Effector CD4-positive, alpha-beta T cell (primary cell): ENCODE measurements at places on chromosomes 11 and 22.

GRCh38 chr22:20206709-20207215 lies 55.9 kb upstream of the CCDC188 start:
- no peak for DNase-seq

DNA sequence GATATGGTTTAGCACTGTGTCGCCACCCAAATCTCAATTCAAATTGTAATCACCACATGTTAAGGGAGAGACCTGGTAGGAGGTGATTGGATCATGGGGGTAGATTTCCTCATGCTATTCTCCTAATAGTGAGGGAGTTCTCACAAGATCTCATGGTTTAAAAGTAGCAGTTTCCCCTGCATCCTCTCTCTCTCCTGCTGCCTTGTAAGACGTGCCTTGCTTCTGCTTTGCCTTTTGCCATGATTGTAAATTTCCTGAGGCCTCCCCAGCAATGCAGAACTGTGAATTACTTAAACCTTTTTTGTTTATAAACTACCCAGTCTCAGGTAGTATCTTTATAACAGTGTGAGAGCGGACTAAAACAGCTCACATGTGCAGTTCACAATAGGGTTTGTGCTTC lies 1668.7 kb upstream of the RAG2 start:
- no peak for DNase-seq

- no peak for DNase-seq
These were observed 521.6 kb downstream of the BRD1 start for GRCh38 chr22:49305966-49306631.

GRCh38 chr22:24178502-24179440 lies 2.5 kb upstream of the SUSD2 start:
- DNase-seq, result no peak

- DNase-seq, result no peak
These were observed 164.0 kb upstream of the RASSF10 start for GRCh38 chr11:12845163-12845562.

- no peak for DNase-seq
These were observed 43.9 kb downstream of the ADM start for GRCh38 chr11:10348650-10349280.

GRCh38 chr22:30423301-30423958 lies 2.1 kb upstream of the MTFP1 start:
- DNase-seq, result peak; percentile 25

- DNase-seq, result no peak
These were observed 100.0 kb upstream of the OR4B1 start for GRCh38 chr11:48116437-48117228.

DNA sequence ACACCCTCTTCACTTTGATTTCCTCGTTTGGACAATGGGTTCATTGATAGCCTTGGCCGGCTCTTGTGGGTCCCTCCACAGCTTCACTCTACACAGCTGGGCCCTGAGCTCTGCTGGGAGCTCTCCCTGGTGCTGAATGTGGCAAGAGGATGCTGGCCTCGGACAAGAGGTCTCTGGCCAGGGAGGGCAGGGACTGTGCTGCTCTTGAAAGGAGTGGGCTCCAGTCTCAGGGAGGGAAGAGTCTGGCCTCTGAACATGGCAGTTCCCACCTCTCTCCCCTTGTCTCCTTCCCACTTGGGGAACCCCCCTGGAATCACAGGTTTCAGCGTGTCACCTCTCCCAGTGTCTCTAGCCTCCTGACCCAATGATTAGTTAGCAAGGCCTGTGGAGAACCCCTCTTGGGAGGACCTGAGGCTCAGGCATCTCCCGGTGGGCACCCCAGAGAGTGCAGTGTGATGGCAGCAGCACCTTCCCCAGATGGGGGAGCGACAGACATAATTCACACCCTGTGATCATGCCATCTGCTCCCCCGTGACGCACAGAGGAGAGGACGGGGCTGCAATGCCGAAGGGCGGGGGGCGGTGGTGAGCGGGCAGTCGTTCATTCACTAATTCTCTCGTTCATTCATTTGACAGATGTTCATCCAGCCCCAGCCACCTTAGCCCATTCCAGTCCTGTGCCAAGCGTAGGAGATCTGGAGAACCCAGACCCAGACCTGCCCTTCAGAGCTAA lies 2.8 kb upstream of the CABP7 start:
- DNase-seq, result no peak

DNA sequence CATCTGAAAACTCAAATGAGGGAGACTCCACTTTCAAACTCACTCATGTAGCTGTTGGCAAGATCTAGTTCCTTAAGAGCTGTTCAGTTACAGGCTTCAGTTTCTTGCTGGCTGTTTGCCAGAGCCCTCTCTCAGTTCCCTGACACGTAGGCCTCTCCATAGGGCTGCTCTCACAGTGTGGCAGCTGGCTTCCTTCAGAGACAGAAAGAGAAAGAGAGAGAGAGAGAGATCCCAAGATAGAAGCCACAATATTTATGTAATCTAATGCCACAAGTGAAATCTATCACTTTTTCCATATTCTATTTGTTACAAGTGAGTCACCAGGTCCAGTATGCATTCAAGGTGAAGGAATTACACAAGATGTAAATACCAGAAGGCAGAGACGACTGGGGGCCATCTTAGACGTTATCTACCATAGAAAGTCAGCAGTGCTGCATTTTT lies 168.8 kb downstream of the RCN1 start:
- no peak for DNase-seq

DNA sequence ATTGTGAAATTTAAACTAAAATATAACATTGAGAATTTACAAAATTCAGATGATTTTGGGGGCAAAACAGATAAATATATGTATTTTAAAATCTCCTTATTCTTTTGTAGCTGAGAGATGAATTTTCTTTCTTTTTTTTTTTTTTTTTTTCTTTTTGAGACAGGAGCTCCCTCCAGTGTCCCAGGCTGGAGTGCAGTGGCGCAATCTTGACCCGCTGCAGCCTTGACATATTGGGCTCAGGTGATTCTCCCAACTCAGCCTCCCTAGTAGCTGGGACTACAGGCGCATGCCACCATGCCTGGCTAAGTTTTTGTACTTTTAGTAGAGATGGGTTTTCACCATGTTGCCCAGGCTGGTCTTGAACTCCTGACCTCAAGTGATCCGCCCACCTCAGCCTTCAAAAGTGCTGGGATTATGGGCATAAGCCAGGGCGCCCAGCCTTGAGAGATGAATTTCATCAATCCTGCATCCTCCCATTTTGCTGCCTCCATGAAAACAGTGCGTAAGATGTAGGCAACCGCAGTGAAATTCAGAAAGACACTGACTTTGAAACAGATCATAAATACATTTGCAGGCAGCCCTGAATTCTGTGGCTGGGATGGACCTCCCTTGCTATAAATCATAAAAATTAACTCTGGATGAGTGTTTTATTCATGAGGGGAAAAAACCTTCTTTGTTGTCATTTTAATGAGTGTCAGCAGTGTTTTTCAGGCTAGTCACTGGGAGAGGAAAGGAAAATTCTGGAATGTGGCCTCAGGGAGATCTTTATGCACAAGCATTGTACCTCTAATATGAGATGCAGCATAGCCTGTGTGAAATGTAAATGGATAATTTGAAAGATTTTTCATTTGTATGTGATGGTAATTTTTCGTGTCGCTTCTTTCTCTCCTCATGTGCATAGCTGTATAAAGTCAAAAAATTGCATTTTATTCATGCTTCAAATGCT lies 14.4 kb downstream of the ELMOD1 start:
- DNase-seq, result no peak

DNA sequence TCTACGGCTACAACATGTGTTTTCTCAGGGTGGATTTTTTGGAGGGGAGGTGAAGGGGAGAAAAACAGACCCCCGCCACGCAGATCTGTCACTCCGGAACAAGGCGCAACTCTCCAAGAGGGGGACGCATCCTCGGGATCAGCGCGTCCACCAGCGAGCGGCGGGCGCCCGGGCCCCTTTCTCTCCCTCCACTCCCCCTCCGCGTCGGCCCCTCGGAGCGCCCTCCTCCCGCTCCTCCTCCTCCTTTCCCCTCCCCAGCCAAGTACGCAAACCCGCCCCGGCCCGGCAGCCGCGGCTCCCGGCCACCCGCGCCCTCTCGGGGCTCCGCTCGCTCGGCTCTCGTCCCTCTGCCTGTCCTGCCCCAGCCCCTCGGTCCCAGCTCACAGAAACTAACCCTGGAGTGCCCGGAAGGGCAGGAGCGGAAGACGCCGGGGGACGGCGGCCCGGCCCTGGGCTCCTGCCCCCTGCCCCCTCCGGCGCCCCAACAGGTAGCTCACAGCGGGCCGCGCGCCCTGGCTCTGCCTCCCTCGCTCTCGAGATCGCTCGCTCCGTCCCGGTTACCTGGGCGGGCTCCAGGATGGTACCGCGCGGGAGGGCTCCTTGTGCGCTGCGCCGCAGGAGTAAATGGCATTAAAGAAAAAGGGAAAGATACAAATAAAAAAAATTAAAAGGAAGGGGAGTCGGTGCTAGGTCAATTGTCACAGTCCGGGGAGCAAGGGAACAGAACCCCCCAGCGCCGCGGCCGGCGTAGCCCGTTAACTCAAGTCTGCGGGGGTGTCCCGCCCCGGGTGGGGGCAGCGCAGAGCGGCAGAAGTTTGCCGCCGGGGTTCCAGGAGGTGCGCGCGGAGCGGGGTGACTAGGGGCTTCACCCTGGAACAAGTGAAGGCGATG lies 131.4 kb upstream of the C11orf58 start:
- DNase-seq, result no peak

- no peak for DNase-seq
These were observed 9.2 kb upstream of the TMPRSS5 start for GRCh38 chr11:113715273-113715672.

GRCh38 chr11:44774108-44774507 lies 47.3 kb downstream of the TSPAN18 start:
- DNase-seq, result no peak

GRCh38 chr11:68503792-68504191 lies 43.2 kb downstream of the PPP6R3 start:
- DNase-seq, result no peak

DNA sequence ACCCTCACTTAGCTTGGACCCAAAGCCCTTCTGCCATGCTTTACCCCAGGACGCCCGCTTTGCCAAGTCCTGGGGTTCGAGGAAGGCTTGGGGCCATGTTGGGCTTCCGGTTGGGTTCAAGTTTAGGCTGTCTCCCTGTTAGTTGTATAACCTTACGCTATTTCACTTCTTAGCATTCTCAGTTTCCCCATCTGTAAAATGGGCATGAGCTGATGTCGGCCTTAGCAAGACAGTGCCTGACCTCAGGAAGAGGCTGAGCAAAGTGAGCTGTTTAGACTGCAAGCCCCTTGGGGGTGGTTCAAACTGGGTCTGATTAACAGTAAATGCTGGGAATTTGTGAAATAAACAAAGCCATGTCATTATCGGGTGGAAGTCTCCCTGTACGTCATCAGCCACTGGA lies 3.2 kb upstream of the FGF4 start:
- no peak for DNase-seq

GRCh38 chr11:35121326-35121865 lies 17.6 kb upstream of the CD44 start:
- no peak for DNase-seq

DNA sequence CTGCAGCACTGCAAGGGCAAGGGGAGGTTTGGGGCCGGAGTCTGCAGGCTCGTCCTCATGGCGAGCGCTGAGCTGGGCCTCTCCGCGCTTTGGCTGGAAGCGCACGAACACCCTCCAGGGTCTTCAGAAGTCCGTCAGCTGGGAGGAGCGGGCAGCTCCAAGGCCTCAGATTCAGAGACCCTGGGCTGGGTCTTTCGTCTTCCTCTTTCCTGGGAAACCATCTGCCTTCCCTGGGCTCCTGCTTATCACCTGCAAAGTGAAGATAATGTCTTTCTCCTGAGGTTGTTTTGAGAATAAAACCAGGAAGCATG lies 525.6 kb downstream of the BRD1 start:
- DNase-seq, result no peak

- DNase-seq, result no peak
These were observed at the start of gene PRG3 for GRCh38 chr11:57380975-57381374. TSS of gene PRG3 (minus strand) at chr11:57381150. CDS start at chr11:57380708, 442 bp downstream.

- DNase-seq, result no peak
These were observed 651.3 kb upstream of the KIRREL3 start for GRCh38 chr11:127651888-127652221.

GRCh38 chr11:129643031-129643721 lies 172.5 kb upstream of the TMEM45B start:
- no peak for DNase-seq

- no peak for DNase-seq
These were observed 4.5 kb downstream of the FAM83F start for GRCh38 chr22:39999144-39999757.

DNA sequence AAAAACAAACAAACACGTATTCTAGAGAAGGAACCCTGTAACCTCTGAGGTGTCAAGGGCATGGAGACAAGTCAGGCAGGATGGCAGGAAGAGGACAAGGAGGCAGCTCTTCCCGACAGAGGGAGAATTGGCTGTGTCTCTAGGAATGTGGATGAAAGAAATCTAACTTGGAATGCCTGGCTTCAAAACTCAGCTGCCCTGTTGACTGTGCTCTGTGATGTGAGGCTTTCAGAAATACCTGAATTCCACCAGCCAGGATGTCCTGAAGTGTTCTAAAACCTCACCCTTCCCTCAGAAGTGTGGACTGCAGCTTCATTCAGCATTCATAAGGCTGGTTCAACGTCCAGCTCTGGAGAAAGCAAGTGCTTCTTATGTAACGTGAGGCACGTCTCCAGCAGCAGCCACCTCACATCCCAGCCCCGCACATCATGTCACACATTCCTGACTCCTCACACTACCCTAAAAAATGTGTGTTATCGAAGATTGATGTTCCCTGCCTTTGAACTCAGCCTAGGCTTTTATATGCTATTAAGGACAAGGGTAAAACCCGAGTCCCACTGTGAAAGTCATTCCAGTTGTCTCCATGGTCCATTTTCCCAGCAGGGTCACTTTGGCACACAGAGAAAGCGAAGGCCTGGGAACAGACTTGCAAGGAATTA lies 398.9 kb downstream of the ETS1 start:
- DNase-seq, result no peak

GRCh38 chr11:35390737-35391682 lies 28.3 kb downstream of the SLC1A2 start:
- DNase-seq, result no peak

DNA sequence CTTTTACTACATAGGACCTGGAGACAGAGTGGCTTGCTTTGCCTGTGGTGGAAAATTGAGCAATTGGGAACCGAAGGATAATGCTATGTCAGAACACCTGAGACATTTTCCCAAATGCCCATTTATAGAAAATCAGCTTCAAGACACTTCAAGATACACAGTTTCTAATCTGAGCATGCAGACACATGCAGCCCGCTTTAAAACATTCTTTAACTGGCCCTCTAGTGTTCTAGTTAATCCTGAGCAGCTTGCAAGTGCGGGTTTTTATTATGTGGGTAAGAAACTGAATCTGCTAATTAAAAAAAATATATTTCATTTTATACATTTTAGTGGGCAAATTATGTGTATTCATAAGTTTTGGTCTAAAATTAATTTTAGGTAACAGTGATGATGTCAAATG lies 7.8 kb downstream of the BIRC3 start:
- DNase-seq, result no peak

DNA sequence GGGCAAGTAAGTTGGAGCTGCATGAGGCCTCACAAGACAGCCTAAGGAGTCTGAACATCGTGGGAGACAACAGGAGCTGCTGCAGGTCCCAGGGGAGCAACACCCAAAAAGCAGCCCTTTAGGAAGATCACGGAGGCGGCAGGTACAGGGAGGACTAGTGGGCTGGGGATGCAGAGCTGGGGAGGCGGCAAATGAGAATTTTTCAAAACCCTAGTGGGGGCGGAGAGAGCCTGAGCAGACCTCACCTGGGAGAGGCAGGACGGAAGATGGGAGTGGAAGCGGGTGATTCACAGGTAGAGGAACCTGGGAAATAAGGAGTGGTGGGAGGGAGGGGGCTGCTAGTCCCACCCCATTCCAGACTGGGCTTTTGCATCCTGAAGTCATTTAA lies 42.1 kb downstream of the DKK3 start:
- no peak for DNase-seq
